NAMALWA (cell line): ENCODE measurements at places on chromosomes 7 and 10.
A peak's percentile ranks its signal among the peaks of the same experiment; 100 is the strongest.

DNA sequence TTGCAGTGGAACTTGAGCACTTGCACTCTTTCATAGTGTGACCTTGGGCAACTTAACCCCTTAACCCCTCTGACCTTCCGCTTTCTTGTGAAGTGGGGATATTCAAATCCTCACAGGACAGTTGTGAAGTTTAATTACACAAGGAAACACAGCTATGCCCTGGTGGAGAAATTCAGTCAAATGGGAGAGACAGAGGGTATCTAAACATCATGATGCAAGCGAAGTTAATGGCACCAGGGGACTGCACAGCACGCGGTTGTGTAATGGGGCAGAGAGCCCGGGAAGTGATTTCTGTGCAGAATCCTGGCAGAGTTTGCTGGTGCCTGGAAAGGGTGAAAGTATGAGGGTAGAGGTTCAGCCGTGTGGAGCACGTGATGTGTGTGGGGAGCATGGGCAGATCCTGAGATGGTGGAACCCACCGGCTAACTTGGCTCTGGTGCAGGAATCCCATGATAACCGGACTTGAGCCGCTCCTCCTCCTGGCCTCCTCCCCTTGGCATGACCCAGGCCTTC is 51.7 kb downstream of the SNX10 start:
- no peak for DNase-seq

DNA sequence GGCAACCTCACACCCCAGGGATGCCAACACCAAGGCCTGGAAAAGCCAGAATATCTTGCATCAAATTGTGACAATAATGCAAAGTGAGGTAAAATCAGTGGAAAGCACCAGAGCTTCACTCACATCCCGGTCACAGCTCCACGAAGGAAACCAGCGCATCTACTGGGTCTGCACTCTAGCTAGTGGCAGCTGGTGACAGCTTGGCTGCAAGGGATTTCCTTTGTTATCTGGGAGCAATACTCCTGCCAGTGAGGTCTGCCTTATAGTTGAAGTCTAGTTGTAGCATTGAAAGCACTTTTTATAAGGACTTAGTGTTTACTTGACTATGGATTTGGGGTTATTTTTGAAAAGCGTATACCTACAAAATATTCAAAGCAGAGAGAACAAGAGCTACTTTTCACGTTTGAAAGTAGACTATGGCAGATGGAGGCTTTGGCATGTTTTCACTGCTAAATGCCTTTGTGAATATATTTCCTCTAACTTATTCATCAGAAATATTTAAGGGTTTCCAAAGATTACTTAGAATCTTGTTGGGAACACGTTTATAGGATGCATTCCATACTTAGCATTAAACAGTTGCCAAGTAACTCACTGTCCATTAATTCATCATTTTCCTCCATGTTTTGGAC is 26.1 kb downstream of the WDFY4 start:
- no peak for DNase-seq

DNA sequence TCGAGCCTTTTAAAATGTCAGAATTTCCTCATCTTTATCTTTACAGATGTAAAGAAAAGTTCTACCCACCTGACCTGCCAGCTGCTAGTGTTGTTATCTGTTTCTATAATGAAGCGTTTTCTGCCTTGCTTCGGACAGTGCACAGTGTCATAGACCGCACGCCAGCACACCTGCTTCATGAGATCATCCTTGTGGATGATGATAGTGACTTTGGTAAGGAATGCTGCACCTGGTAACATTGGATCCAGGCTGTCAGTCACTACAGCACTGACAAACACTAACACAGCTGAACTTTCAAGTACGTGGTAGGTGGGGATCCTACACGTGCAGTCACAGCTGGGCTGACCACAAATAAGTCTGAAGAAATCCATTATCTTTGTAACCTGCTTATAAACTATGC is 77.6 kb downstream of the GALNT11 start:
- DNase-seq = peak; percentile 84

GRCh38 chr10:42645103-42645502 is 6.7 kb upstream of the ZNF33B start:
- no peak for DNase-seq
